ENCODE measurements at places on chromosomes 7 and 10.
A peak's percentile ranks its signal among the peaks of the same experiment; 100 is the strongest.

- no peak for DNase-seq
Measured at GRCh38 chr7:47433564-47433895, 148.4 kb downstream of the TNS3 start.

DNA sequence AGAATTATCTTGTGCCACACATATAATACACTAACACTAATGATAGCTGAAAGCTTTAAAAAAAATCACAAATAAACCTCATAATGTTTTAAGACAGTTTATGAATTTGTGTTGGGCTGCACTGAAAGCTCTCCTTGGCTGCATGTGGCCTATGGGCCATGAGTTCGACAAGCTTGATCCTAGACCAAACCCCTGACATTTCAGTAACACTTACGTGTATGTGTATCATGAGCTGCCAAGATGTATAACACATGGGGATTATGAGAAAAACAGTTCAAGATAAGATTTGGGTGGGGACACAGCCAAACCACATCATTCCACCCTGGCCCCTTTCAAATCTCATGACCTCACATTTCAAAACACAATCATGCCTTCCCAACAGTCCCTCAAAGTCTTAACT is 823.8 kb downstream of the PCDH15 start:
- DNase-seq = no peak

DNA sequence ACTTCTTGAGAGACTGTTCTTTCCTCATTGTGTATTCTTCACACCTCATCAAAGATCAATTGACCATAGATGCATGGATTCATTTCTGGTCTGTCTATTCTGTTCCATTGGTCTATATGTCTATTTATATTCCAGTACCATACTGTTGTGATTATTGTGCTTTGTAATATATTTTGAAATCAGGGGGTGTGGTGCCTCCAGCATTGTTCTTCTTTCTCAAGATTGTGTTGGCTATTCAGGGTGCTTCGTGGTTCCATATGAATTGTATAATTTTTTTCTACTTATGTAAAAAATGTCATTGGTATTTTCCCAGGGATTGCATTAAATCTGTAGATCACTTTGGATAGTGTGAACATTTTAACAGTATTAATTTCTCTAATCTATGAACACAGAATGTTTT is 106.5 kb downstream of the EPC1 start:
- no peak for DNase-seq

GRCh38 chr7:98398567-98399372 is 2.1 kb downstream of the BAIAP2L1 start:
- no peak for DNase-seq

DNA sequence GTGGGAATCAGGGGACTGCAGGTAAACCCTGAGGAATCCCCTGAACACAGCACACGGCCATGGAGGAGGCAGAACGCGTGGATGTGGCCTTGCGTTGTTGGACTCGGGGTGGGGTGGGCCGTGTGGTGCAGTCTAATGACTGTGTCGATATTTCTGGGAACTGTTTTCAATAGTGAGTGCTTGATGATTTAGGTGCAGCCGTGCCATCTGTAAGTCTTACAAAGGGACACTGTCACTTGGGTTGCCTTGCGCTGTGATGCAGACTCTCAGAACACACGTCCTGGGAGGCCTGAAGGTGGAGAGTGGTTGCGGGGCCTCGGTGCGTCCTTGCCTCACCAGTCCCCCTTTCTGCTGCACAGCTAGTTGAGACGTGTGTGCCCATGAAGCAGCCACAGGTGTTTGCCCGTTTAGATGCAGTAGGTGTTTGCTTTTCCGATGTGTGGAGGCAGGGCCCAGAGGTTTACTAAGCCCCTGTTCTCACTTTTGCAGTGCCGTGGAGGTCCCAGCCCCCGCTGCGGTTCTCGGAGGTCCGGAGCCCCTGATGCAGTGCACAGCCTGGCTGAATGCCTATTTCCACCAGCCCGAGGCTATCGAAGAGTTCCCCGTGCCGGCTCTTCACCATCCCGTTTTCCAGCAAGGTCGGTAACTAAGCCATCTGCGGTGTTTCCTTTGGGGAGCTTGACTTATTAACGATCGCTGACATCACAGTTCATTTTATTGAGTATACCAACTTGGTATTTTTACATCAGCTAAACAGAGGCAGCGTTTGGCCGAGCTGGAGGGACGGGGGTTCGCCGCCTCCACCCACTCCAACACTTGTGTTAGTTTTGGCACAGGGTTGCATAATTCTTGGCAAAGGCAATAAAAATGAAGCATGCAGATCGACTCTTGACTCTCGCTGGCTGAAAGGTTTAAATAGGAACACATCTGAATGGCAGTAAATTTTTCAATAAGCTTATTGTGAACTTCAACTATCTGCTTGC is 240.7 kb downstream of the MGMT start:
- no peak for DNase-seq

- no peak for DNase-seq
Measured at GRCh38 chr10:84243759-84244158, 1.1 kb upstream of the RGR start.

DNA sequence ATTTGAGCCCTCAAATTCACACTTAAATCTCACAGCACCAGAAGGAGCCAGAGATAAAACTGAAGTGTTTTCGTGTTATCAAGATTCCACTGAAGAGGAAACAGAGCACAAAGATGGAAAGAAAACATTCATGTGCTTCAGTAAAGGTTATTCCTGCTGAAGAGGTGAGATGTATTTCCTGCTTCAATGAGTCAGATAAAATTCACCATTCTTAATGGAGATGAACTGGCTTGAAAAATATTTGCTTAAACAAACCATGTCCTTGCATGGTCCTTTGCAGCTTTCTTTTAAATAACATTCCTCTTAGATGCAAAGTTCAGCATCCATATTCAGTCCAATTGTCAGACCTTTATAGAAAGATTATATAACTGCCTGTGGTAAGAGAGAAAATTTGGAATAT is 294.2 kb downstream of the IPMK start:
- no peak for DNase-seq

GRCh38 chr10:35667971-35668370 is 25.9 kb upstream of the FZD8 start:
- no peak for DNase-seq

DNA sequence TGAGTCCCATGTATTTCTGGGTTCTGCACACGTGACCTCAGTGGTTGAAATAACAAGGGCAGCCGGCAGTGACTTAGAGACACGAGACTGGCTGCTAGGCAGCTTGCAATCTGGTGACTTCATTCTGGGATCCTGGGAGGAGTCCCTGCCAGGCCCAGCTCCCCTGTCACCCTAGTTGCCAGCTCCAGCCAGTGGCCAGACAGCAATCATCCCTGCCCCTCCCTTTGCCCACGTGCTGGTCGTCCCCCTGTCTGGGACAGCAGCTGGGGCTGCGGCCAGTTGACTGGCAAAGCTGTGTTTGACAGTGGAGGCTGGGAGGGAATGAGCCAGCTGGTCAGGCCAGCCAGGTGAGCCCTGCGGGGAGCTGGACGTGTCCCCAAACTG is 30.0 kb downstream of the ADGRA1 start:
- DNase-seq = no peak

- no peak for DNase-seq
Measured at GRCh38 chr7:134903073-134903790, 83.1 kb upstream of the AGBL3 start.

- DNase-seq = no peak
Measured at GRCh38 chr7:152132812-152133211, 107.3 kb downstream of the GALNT11 start.

- DNase-seq = no peak
Measured at GRCh38 chr10:21849607-21850006, 153.9 kb downstream of the DNAJC1 start.

- peak; percentile 11 for DNase-seq
Measured at GRCh38 chr7:47885309-47885986, 62.8 kb downstream of the PKD1L1 start.

- DNase-seq = no peak
Measured at GRCh38 chr7:34057956-34058355, 152.6 kb downstream of the BMPER start.

GRCh38 chr10:98510412-98510995 is 63.8 kb upstream of the HPS1 start:
- no peak for DNase-seq

- DNase-seq = no peak
Measured at GRCh38 chr10:99467236-99467999, 37.0 kb upstream of the GOT1 start.

GRCh38 chr7:111796671-111797070 is 234.4 kb upstream of the IMMP2L start:
- peak; percentile 1 for DNase-seq

GRCh38 chr10:62639144-62639543 is 165.4 kb upstream of the ADO start:
- DNase-seq = no peak

GRCh38 chr7:16967300-16967811 is 85.6 kb upstream of the AGR3 start:
- no peak for DNase-seq

DNA sequence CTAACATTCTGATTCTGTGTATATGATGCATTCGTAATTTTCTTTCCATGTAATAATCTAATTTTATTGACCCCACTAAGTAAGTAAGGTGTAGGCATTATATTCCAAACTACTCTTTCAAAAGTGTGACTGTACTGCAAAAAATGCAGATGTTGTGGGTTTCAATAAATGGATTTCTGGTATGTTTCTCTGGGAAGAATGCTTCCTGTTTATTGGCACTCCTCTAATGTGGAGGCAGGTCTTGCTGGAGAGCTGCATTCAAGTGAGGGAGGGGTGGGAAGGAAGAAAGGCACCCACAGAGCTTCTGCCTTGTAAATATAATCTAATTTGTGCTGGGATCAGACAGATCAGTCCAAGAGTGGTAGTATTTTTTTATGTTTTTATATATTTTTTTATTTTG is 23.9 kb downstream of the ST7 start:
- no peak for DNase-seq

DNA sequence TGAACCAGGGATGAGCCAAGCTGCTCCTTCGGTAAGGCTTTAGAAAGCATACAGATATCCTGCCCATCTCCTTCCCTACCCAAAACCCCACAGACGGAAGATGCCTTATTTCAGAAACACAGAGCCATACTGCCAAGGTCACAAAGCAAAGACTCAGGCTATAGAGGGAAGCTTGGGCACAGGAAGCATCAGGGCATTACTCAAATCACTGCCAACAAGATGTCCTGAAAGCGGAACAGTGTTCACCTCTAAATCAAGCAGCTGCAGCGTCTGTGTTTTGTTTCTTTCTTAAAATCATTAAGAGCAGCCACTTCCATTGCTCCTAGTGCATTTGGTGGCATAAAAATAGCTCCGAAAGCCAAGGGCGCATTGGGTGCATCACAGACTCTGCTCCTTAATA is 307.3 kb downstream of the SORCS1 start:
- no peak for DNase-seq

- DNase-seq = peak; percentile 85
Measured at GRCh38 chr10:104353325-104354048, at the start of gene CFAP58. CFAP58 (plus strand) TSS chr10:104353833; CDS start chr10:104353898, 65 bp downstream.

GRCh38 chr7:2934211-2934731 is 90.2 kb upstream of the GNA12 start:
- peak; percentile 47 for DNase-seq

DNA sequence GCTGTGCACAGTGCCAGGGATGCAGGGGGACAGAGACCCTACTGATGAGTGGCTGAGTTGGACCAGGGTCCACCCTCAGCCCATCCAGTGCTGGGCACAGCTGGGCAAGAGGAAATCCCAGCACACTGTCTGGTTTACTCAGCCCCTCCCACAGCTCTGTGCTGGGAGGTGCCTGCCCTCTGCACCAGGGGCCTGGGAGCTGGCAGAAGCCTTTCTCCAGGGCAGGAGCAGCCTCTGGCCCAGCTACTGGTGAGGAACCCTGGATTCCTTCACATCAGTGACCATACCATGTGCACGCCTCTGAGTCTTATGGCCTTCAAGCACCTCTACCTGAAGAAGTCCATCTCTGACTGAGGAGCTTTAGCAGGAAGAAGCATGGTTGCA is 25.9 kb upstream of the C10orf71 start:
- no peak for DNase-seq

- no peak for DNase-seq
Measured at GRCh38 chr7:4288791-4289394, 393.2 kb upstream of the FOXK1 start.

- DNase-seq = no peak
Measured at GRCh38 chr10:21720090-21720489, 186.1 kb downstream of the MLLT10 start.

GRCh38 chr7:68279827-68280400 is 1283.3 kb downstream of the TYW1 start:
- DNase-seq = no peak

DNA sequence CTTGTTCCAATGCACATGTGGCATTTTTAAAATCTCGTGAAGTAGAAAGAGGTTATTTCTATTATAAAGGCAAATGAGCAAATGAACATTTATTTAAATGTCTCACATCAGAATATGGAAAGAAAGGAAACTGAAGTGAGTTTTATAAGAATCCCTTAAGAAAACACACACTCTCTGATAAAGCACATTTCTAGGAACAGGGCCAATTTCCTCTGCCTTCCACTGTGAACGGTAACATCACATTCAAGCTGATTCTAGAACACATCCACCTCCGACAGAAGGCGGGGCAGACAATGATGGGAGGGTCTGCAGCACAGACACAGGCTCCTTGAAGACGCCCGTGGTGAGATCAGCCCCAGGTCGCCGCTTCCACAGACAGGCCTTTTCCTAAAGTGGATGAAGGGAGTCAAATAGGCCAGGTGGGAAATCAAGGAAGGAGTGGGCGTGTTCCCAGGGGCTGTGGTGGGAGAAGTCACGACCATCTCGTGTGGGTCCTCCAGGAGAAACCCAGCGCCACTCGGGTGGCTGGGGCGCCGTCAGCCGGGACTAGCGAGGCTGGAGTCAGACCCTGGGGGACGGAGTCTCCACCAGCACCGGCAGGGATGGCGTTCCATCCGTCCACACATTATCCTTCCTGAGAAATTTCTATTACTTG is 31.1 kb downstream of the PITRM1 start:
- DNase-seq = no peak

- no peak for DNase-seq
Measured at GRCh38 chr10:127046975-127047877, 142.0 kb downstream of the DOCK1 start.

All from activated T-cell treated with anti-CD3 and anti-CD28 coated beads for 48 hours (primary cell).